T1000 (cell line): ENCODE measurements at places on chromosomes 7 and 10.

GRCh38 chr7:136179851-136180721, 202.9 kb upstream of the MTPN start:
- DNase-seq, result no peak

DNA sequence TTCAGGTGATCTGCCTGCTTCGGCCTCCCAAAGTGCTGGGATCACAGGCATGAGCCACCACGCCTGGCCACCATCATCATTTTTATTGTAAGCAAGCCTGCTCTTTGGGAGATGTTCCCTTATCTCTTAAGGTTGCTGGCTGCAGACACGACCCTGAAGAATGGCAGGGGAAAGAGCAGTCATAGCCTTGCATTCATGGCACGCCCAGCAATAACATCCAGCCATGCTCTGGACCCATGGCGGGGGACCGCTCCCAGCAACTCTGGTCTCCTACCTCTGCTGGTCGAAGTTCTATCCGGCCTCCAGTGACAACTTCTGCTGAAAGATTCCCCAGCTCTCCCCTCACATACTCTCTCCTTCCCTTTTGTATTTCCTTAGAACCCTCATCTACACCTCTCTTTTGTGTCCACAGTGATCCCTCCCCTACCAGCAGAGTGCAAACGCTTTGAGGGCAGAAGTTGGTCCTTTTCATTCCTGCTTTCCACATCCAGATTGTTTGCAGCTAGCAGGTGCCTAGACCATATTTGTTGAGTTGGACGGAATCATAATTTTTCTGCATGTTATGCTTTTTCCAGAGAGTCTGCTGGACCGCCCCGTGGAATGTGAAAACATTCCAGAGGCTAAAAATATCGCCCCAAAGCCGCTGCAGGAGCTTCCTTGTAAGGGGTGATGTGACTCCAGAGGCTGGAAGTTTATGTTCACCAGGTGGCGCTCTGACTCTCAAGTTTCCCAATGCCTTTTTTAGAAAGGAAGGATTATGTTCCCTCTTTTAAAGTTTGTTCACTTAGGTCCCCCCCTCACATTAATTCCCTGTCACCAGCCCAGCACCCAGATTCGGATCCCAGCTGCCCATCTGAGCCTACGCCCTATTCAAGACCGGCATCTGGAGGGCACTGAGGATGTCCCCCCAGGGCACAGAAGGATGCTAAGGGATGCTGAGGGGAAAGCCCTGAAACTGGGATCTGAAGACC, 4.3 kb upstream of the MARVELD1 start:
- peak; percentile 51 for DNase-seq

DNA sequence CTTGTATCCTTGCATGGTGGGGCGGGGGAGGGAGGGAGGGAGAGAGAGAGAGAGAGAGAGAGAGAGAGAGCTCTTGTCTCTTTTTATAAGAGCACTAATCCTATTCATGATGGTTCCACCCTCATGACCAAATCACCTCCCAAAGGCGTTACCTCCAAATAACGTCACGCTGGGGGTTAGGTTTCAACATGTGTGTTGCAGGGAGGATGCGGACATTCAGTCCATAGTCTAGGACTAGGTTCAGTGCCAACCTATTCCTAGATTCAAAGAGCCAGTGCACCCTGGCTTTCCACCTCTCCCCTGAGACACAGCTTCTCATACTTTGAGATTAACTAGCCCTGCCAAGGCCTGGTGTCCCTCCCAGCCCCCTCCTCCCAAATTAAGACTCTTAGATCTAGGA, 123.0 kb downstream of the GRK5 start:
- DNase-seq, result no peak

DNA sequence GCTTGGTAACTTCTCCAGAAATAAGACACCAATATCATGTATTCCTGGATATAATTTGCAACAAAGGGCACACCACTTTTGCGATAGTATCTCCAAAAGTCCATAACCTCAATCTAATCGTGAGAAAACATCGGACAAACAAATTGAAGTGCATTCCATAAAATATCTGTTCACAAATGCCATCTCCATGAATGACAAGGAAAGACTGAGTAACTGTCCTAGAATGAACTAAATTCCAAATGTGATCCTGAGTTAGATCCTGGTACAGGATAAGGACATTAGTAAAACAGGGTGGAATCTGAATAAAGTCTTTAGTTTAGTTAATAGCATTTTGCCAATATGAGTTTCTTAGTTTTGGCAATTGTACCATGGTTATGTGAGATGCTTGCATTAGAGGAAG, 384.2 kb downstream of the SUGCT start:
- no peak for DNase-seq

DNA sequence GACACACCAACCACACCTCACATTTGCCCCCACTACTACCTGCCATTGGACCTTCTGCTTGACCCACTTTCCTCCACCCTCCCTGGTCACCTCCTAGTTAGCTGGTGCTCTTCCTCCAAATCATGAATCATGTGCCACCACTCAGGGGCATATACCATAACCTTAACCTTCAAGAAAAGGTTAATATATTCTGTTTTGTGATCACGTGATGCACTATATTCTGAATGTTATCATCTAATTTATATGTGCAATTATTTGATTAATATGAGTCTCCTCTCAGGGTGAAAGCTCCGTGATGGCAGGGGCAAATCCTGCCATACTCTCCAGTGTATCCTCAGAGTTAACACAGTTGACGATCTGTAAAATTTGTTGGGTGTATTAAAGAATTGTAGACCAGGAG, 635.5 kb downstream of the XPNPEP1 start:
- no peak for DNase-seq

DNA sequence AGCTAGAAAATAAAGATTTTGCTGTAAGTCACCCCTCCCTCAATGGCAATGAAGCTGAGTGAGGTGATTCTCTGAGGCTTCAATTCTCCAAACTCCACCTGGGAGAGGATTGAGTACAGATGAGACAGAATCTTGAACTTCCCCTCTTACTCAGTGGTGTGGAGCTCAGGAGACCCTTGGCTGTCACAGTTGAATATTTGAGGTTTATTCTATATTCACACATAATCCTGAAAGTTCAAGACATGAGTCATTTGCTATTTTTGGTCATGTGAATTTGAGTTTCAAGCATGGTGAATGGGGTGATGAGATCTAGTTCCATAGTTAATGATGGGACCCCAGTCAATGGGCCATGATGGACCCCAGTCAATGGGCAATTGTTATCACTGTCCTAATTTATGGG, 13.9 kb upstream of the TECTB start:
- no peak for DNase-seq

DNA sequence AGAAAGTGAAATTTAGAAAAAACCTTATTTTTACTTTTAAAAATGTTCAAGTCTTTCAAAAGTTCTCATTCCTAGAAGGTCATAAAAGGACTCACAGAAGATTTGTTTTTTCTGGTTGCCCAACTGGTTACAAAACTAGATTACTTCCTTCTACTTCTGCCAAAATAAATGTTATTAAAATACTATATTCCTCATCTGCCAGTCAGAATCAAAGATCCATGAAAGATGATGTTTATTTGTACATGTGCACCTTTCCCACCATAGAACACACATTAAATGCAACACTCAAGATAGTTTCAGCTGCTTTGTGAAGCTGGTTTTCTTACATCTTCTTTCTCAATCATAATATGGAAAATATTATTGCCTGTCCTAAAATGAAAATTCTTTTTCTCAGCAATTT, 465.4 kb downstream of the ETV1 start:
- DNase-seq, result no peak

DNA sequence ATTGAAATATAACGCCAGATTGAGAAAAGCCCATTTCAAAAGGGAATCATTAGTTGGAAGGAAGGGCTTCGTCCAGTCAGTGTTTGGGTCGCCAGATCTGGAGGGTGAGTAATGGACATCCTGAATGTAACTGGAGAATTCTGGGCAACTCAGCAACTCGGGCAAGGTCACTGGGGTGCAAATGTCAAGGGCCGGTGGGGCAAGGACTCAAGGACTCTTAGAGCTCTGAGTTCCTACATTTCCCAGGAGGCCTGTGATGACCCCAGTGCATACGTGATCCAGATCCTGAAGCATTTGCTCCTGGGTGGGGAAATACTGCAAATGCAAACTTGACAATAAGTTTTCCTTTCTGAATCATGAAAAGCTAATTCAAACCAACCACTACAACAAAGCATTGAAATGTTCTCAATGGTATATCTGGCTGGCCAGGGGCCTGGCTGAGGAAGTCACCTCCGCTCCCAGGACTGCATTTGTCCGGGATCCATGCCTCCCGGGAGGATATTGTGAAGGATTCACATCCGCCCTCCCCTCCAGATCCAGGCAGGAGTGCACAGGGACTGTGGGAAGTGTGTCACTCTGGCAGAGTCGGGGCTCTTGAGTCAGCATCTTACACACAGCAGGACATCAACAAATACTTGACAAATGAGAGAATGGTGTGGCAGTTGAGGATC, 164.0 kb downstream of the FANK1 start:
- DNase-seq, result no peak

- DNase-seq, result no peak
Observed at GRCh38 chr10:33129996-33130386, 172.0 kb upstream of the ITGB1 start.

DNA sequence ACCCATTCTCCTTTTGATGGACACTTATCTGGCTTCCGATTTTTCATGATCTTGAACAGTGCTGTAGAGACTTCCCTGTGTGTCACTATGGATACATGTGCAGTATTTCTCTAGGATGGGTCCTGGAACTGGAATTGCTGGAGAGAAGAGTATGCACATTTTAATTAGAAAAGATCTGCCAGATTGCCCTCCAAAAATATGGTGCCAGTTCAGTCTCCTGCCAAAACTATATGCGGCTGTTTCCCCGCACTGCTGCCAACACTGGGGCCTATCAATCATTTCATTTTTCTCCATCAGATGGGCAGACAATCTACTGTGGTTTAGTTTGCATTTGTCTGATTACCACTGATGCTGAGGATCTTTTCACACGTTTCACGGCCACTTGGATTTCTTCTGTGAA, 105.0 kb downstream of the SH2D4B start:
- DNase-seq, result no peak

DNA sequence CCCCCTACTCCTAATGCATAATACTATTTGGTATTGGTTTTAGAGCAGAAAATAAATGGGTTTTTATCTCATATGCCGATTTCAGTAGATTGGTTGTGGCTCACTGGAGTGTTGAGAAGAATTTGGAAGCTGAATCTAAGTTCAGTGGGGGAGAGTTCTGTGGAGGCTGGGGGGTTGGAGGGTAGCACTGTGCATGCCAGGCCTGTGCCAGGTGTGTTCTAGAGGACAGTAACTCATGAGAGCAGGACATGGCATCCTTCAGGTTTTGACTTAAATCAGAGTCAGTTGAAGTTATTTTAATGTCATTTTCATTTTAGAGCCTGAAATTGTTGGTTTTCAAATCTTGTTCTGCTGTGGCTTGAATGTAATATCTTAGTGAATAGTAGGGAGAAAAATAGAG, 79.5 kb downstream of the EEPD1 start:
- no peak for DNase-seq

DNA sequence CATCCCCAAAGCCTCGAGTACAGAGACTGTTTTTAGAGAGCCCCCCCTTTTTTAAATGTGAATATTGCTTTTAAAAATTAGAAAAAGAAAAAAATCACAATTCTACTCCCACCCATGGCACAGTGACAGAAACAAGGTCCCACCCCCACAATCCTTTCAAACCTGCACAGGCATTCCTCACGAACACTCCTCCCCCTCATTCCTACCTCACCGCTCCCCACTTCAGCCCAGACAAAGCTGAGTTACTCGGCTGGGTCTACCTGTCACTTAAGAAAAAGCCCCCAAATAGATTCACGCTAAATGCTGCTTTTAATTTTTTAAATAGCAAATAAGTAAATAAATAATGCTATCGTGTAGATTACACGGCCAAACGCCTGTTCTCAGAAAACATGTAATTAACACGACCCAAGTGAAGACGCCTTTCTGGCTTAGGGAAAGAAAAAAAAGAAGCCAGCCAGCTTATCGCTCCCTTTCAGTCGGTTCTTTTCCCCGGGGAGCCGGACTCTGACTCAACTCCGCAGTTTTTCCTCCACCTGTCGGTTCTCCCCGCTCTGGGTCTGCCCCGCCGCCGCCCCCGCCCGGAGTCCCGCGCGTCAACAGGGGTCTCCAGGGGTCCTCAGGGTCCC, 739 bp downstream of the MPP7 start:
- DNase-seq, result peak; percentile 19

GRCh38 chr10:87618566-87619423, 40.9 kb upstream of the PAPSS2 start:
- no peak for DNase-seq

GRCh38 chr10:73858013-73858708, 16.2 kb downstream of the CAMK2G start:
- DNase-seq, result no peak
